Stimulated activated CD4-positive, alpha-beta T cell treated with anti-CD3 and anti-CD28 coated beads, Interleukin-1b, Interleukin-23, amount 100 ng/mL, for 1 hour (primary cell): ENCODE measurements at places on chromosomes 1 and 21.

- peak; percentile 82 for DNase-seq
These were observed 11.4 kb downstream of the UBASH3A start for GRCh38 chr21:42414928-42415769.

DNA sequence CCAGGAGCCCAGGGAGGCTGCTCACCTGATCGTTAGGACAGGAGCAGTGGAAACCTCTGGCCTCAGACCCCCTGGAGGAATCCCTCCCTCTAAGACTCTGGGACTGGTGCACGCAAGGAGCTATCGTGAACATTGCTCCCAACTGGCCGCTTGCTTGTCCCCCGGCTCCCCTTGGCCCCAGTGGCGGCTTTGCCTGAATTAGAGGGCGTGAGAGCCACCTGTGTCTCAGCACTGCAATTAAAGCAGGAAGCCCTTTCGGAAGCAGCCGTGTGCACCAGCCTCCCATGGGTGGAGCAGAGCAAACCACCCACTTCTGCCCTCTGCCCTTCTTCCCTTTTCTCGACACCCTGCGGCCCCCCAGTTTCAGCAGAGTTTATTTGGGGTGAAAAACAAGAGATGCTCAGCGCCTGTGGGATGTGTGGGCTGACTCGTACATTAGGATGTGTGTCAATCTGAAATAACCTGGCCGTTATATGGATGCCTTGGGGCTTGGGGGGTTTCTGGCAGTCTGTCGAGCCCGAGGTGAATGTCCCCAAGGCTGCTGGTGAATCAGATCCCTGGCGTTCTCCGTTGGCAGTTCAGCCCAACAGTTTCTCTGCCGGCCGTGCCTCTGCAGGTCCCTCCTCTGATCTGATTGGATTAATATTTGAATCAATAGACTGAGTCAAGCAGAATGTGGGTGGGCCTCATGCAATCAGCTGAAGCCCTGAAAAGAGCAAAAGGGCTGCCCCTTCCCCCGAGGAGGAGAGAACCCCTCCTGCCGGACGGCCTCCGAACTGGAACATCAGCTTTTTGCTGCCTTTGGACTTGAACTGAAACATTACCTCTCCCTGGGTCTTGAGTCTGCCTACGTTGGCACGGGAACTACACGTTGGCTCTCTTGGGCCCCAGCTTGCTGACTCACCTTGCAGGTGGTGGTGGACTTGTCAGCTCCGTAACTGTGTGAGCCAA, 7.3 kb upstream of the UMODL1 start:
- DNase-seq, result peak; percentile 17

DNA sequence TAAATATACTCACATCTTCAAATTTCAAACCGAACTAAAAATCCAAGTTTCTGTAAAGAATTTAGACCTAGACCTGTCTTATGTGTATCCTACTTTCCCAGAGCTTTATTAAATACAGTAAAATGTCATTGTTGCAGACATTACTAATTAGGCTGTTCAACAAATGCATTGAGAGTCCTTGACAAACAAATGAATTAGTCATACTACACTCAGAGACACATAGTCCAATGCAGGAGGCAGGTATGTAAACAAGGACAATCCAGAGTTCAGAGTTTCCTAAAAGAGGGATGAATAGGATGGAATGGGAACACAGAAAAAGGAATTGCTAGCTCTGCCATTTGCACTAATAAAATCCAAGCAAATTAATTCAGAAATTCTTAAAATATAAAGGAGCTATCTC, 1.6 kb upstream of the EGLN1 start:
- no peak for DNase-seq

DNA sequence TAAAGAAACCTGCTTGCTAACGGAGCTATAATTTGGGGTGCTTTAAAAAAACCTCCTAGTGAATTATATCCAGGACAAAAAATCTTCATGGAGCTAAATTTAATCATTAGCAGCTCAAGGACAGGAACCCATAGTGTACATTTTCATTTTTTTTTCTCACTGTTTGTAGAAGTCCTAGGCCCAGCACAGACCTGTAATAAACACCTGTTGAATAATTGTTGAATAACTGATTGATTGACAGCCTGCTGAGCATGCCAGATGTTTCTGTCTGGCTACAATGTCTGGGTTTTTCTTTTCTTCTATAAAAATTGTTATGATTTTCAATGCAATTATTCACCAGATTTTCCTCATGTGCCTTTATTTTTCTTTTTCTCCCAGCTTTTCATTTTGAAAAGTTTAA, 10.9 kb upstream of the GALNT2 start:
- no peak for DNase-seq

GRCh38 chr1:198363625-198364151, 176.8 kb downstream of the ATP6V1G3 start:
- DNase-seq, result no peak
